ENCODE measurements at places on chromosomes 3 and 15. TPM values are rescaled to one million over a fixed set of nuclear protein-coding genes. Genes with fewer than 3 reads are reported as not detected.
A peak's percentile ranks its signal among the peaks of the same experiment; 100 is the strongest.

- no peak for DNase-seq
These were observed 10.9 kb downstream of the STRIT1 start for GRCh38 chr3:155282385-155283091.

GRCh38 chr3:193317682-193318300 lies 60.8 kb downstream of the ATP13A5 start:
- DNase-seq, result no peak

- peak; percentile 50 for DNase-seq
These were observed 277.2 kb downstream of the TBL1XR1 start for GRCh38 chr3:176919836-176920765.

DNA sequence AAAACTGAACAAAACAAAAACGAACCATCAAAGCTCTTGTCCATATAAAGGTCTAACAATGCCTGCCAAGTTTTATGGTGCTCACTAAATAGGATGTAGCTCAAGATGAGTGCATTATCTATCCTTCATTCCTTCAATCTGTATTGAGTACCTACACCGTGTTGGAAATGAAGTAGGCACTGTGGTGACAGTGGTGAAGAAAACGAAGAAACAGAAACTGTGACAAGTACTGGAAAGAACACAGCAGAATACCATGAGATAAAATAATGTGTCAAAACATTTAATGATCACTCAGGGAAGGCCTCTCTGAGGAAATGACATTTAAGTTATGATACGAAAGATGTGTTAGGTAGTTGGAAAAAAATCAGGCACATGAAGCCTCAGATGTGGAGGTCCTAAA lies 36.2 kb downstream of the CBLB start:
- no peak for DNase-seq

DNA sequence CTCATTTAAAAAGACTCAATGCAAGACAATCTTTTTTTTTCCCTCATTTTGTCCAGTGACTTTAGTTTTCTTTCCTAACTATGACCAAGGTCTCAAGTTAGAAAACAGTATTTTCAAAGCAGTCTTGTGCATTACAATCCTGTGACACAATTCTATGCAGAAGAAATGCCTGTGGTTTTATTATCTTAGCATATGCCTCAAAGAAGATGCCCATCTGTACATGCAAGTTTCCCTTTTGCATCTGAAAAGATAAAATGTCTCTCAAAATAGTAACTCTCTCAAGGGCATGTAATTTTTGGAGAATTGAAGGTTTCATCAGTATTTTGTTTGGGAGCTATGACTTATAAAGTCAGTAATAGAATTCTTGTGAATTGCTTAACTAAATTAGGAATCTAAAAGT lies 292.0 kb upstream of the SUCLG2 start:
- no peak for DNase-seq

GRCh38 chr15:37002041-37002672 lies 98.2 kb downstream of the MEIS2 start:
- no peak for DNase-seq

- no peak for DNase-seq
These were observed 326.6 kb downstream of the NR2F2 start for GRCh38 chr15:96657096-96657495.

DNA sequence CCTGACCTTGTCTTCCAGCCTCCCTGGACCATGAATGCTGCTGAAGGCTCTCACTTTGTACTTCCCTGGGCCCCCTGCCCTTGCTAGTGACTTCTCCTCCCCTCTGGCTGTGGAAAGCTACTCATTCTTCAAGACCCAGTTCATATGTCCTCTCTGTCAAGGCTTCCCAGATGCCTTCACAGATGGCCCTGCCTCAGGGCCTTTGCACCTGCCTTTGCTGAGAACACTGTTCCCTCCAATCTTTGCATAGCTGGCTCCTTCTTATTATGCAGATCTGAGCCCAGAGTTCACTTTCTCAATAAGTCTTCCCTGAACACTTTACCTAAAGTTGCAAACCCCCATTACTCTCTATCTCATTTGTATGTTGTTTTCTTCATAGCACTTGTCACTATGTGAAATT lies 97.1 kb upstream of the CTDSPL start:
- no peak for DNase-seq

- DNase-seq, result no peak
These were observed 410 bp downstream of the PRR23E start for GRCh38 chr3:127193341-127193740.

GRCh38 chr3:9149566-9149965 lies 99.9 kb downstream of the SRGAP3 start:
- no peak for DNase-seq

- DNase-seq, result no peak
These were observed 10.6 kb upstream of the SLC6A1 start for GRCh38 chr3:10981961-10982360.

DNA sequence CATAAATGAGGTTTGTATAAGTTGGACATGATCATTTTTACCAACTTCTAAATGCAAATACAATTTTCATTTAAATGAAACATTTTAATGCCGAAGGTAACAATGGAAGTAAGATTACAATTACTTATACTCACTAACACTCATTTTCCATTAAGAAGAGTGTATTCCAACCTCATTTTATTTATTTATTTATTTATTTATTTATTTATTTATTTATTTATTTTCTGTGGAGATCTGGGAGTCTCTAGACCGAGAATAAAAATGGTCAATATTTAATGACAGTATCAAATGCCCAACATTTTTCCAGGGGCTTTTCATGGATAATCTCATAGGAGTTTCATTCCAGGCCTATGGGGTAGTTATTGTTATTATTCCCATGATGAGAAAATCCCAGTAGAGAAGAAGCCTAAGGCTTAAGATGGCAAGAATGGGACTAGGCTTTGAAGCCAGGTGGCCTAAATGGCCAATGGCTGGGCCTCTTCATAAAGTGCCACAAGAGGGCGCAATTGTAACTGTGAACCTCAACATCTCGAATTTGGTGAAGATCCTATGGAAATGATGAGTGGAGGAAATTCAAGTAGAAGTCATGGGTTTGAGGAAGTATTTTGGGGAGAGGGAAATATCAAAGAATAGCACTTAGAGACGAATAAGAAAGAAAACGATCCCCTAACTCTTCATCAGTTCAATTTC lies 21.3 kb downstream of the VGLL3 start:
- no peak for DNase-seq

GRCh38 chr3:151905647-151906046 lies 32.2 kb downstream of the SUCNR1 start:
- no peak for DNase-seq

GRCh38 chr3:76871655-76872054 lies 168.2 kb upstream of the ROBO2 start:
- DNase-seq, result no peak

DNA sequence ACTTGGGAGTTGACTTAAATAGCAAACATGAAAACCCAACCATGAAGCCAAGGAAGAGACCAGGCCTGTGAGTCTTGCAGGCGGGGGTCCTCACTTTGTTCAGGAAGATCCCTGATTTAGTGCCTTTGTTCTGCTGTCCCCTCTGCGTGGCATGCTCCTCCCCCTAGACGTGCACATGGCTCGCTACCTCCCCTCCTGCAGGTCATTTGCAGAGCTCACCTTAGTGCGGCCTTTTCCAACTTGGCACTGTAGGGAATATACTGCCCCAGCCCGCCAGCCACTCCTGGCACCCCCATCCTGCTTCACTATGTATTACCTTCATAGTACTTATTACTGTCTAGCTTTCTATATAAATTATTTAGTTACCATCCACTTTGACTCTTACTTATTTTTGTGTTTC lies 18.3 kb downstream of the GXYLT2 start:
- DNase-seq, result no peak

- no peak for DNase-seq
These were observed 109.5 kb downstream of the RARB start for GRCh38 chr3:25537516-25537915.

DNA sequence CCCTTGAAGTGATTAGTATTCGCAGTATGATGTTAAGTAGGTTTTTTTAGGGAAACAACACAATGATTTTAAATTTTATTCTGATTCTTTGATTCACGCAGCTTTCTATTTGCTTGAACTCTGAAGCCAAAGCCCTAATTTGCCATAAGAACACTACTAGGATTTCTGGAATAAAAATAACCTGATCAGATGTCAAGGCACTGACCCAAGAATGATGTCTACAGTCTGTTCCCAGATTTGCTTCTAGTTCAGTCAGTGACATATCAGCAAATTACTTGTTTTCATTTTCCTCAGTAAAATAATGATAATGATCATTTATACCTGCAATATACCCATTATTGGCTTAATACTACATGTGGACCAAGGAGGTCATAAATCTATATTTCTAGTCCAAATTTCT lies 179.5 kb upstream of the EIF1B start:
- DNase-seq, result no peak

- no peak for DNase-seq
These were observed 211.8 kb downstream of the MCTP2 start for GRCh38 chr15:94443186-94443585.

DNA sequence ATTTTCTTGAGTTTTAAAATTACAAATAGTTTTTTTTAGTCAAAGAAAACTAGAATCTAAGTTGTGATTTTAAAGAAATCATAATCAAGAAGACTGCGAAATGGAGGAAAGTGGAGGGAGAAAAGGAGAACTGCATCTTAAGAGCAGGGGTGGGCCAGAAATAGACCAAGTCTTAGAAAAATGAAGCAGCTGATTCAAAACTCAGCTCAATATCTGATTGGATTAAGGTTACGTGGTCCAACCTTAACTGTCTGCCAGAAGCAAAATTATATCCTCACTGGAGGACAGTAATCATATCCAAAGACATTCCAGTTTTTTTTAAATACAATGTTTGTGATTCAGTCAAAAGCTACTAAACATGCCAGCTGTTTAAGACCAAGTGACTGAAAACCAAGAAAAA lies 41.4 kb downstream of the CHSY1 start:
- DNase-seq, result no peak

GRCh38 chr15:62637574-62637897 lies 405.0 kb upstream of the TPM1 start:
- DNase-seq, result no peak

DNA sequence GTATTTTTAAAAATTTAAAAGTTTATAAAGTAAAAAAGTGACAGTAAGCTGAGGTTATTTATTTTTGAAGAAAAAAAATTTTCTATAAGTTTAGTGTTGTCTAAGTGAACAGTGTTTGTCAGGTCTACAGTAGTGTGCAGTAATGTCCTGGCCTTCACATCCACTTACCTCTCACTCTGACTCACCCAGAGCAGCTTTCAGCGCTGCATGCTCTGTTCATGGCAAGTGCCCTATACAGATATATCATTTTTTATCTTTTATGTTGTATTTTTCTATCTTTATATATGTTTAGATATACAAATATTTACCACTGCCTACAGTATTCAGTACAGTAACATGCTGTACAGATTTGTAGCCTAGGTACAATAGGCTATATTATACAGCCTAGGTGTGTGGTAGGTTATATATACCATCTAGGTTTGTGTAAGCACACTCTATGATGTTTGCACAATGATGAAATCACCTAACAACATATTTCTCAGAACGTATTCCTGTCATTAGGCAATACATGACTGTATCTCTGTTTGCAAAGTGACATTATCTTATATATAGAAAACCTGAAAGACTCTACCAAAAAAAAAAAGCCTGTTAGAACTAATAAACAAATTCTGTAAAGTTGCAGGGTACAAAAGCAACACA lies 75.9 kb upstream of the TMC3 start:
- DNase-seq, result no peak

DNA sequence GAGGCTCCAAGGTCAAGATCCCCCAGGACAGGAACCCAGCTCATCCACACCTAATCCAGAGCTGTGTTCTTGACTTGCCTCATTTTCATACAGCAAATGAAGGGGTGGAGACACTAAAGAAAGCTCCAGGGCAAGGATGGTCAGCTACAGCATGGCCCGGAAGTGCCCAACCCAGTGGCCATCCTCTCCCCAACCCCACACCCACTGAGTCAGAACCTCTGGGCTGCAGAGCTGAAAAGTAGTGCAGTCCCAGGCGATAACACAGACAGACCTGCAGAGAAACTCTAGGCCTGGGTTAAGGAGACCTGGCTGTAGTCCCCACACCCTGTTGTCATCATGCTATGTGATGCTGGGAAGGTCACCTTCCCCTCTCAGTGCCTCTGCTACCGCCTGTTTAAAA lies 85.3 kb downstream of the SEMA5B start:
- DNase-seq, result no peak

DNA sequence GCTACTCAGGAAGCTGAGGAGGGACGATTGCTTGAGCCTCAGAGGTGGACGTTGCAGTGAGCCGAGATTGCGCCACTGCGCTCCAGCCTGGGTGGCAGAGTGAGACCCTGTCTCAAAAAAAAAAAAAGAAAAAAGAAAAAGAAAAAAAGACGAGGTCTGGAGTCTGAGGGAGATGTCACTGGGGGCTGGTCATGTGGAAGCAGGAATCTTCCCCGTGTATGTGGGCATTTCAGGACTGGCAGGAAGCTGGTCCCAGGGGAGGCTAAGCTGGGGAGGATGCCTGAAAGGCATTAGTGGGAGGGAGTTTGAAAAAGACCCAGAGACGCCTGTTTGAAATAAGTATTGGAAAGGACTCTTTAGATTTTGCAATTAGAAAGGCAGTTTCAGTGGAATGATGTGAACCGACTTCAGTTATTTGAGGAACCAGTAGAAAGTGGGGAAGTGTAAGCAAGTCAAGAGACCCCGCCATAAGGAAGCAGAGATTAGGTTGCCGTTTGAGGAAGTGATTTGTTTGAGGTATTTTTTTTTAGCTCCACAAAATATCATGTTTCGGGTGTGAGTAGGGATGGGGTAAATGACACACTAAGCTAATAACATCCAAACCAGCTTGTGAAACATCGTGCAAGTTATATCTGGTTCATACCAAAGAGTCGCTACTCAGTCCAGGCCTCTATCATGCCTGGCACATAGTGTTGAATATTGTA lies 55.5 kb downstream of the ST6GAL1 start:
- DNase-seq, result no peak

GRCh38 chr3:116179091-116179490 lies 266.2 kb downstream of the LSAMP start:
- no peak for DNase-seq

- no peak for DNase-seq
These were observed 2.1 kb upstream of the LIMD1 start for GRCh38 chr3:45592405-45592804.

- DNase-seq, result no peak
These were observed 60.0 kb downstream of the THRB start for GRCh38 chr3:24434651-24435050.

GRCh38 chr3:24385012-24385615 lies 109.5 kb downstream of the THRB start:
- DNase-seq, result no peak

Gene CLSTN2
- 2.0 TPM for polyA plus RNA-seq

Gene BCL2A1
- 0.23 TPM for polyA plus RNA-seq

Gene CSPG4
- polyA plus RNA-seq, result 8.6 TPM

Gene TMCO5A
- polyA plus RNA-seq, result not detected

Gene DHX36
- polyA plus RNA-seq, result 84.6 TPM

Gene SLC22A13
- polyA plus RNA-seq, result 0.12 TPM

Gene HGD
- polyA plus RNA-seq, result 76.9 TPM

Gene FRMD5
- 0.85 TPM for polyA plus RNA-seq

Gene SPINK8
- polyA plus RNA-seq, result not detected

Gene NOX5
- polyA plus RNA-seq, result 0.54 TPM

Gene PPM1L
- polyA plus RNA-seq, result 8.9 TPM

Gene STARD5
- 4.5 TPM for polyA plus RNA-seq

Gene TMC3
- polyA plus RNA-seq, result 0.29 TPM

Gene APBA2
- 11.6 TPM for polyA plus RNA-seq

Gene SLC35G2
- 4.7 TPM for polyA plus RNA-seq

Gene STAC
- 8.4 TPM for polyA plus RNA-seq

Gene GCHFR
- 47.2 TPM for polyA plus RNA-seq

Gene CPLX3
- polyA plus RNA-seq, result not detected

Gene POMGNT2
- polyA plus RNA-seq, result 31.9 TPM

Measured in left renal pelvis (tissue), 4 donors.